ENCODE measurements at places on chromosomes 11 and 22.

GRCh38 chr11:12019337-12019736, 10.9 kb upstream of the DKK3 start:
- no peak for DNase-seq

- DNase-seq, result peak; percentile 77
Observed at GRCh38 chr11:86735451-86736290, 63.3 kb upstream of the ME3 start.

DNA sequence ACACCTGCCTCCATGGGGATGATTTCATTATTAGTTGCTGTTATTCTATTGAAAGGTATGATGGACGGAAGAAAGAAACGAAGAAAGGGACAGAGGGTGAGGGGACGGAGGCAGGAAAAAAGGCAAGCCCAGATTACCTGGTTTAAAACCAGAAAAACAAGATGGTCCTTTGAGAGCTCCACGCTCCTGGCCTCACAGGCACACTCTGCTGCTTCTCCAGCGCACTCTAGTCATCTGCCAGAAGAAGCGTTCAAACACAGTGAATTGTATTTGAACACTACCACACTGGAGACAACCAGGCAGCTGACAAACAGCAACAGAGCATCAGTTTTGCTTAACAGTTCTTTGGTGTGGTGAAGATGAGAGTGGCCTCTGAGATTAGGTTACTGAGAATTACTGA, 216.9 kb downstream of the CADM1 start:
- DNase-seq, result no peak

DNA sequence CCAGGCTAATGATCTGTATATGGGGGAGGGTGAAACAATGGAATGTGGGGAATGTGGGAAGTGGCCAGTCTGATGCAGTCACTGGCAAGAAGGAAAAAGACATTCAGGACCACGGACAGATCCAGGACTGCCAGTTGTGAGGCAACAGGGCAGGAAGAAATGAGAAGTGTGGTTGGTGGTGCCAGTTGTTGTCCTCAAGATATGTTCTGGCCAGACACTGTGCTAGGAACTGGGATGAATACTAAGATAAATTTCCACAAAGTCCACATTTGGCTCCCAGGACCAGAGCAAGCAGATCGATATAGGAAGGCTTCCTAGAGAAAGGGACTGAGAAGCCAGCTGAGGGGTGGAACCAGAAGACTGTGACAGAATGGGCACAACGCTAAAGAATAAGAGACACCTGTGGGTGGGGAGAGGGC, 6.8 kb upstream of the TPBGL start:
- peak; percentile 82 for DNase-seq

GRCh38 chr22:30878516-30879414, 89.8 kb downstream of the MORC2 start:
- peak; percentile 28 for DNase-seq

GRCh38 chr22:24409707-24410106, 17.7 kb upstream of the ADORA2A start:
- DNase-seq, result no peak

GRCh38 chr11:77384571-77384970, 83.1 kb upstream of the GDPD4 start:
- no peak for DNase-seq

GRCh38 chr22:48179571-48180546, 1417.4 kb downstream of the TBC1D22A start:
- DNase-seq, result no peak

GRCh38 chr22:30444632-30445437, 19.3 kb downstream of the MTFP1 start:
- peak; percentile 74 for DNase-seq

GRCh38 chr11:86801364-86801763, 1.0 kb downstream of the PRSS23 start:
- no peak for DNase-seq

- no peak for DNase-seq
Observed at GRCh38 chr22:38172832-38173640, 8.6 kb downstream of the PLA2G6 start.

- DNase-seq, result peak; percentile 64
Observed at GRCh38 chr11:32154275-32154674, 63.4 kb downstream of the RCN1 start.

DNA sequence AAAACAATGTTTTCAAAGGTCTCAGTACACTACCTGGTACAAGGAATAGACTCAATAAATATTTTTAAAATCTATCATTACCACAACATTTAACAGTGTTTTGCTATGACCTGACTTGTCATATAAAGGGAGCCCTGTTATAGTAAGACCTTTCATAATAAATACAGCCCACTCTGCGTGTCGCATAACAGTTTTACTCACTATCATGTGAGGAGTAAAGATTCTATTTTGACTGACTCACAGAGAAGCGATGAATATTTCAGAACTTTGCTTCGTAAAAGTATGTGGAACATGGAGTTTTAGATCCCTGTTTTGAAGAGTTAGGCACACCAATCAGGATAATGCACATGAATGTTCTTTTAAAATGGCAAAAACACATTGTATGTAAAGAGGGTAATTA, 531.2 kb downstream of the KCNA4 start:
- no peak for DNase-seq

- no peak for DNase-seq
Observed at GRCh38 chr11:11537871-11538270, 83.9 kb downstream of the GALNT18 start.

- no peak for DNase-seq
Observed at GRCh38 chr11:130602641-130603334, 154.3 kb downstream of the ADAMTS15 start.

- DNase-seq, result no peak
Observed at GRCh38 chr11:86185381-86185750, 59.2 kb upstream of the EED start.

DNA sequence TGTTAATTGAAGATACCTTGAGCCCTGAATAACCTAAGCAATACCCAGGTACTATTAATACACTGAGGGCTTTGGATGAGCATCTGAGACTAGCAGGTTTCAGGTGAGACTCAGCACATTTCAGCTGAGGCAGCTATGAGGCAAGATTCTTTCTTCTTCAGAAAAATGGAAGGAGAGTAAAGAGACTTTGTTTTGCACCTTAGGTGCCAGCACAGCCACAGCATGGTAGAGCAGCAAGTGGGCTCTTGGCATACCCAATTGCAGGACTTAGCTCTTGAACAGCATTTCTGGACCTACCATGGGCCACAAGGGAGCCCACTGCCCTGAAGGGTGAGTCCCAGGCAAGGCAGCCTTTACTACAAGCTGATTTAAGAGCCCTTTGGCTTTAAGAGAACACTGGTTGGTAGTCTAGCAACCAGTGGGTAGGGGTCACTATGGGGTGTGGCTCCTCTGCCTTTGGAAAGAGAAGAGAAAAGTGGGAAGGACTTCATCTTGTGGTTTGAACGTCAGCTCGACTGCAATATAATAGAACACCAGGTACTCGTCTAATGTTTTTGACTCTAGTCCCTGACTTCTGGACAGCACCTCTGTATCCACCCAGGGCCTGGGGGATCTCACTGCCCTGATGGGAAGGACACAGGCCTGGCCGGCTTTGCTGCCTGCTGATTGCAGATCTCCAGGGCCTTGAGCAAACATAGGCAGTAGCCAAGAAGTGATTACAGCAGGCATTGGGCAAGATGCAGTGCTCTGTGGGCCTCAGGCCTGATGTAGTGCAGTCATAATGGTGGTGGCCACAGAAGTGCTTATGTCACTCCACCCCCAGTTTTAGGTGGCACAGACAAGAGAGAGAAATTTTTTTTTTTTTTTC, 73.3 kb downstream of the GLYATL1 start:
- DNase-seq, result no peak

GRCh38 chr22:27217154-27217553, 559.8 kb downstream of the MIAT start:
- no peak for DNase-seq

- no peak for DNase-seq
Observed at GRCh38 chr11:1233351-1234053, 10.6 kb downstream of the MUC5B start.

DNA sequence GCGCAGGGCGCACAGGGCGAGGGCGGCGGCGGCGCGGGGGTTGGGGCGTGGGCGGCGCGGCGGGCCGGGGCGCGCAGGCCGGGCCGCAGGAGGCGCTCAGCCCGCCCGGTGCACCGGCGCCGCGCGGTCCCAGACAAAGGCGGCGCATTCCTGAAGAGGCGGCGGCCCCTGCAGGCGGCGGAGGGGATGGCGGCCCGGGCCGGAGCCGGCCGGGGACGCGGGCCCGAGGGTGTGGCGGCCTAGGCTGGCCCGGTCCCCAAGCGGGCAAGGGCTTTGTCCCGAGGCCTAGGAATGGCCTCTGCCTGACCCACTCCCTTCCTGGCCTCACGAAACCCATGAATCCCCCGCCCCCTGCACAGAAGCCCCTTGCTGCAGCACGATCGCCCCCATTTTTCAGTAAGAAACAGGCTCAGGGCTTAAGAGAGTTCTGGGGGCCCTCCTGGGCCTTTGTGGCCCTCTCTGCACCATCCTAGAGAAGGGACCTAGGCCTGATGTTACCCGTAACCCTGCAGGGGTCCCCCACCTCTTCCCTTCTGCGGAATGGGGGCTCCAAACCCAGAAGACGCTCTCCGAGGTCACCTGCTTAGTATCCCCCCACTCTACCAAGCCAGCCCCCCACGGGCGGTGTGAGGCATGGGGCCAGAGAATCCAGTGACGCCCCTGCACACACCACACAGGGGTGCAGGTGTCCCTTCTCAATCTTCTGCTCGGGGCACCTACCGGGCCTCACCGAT, at the start of gene RTN4R:
RTN4R (minus strand) TSS at position 40 of the 734 bp plus-strand sequence. CDS start 226 bp downstream, outside the sequence.
- peak; percentile 50 for DNase-seq

DNA sequence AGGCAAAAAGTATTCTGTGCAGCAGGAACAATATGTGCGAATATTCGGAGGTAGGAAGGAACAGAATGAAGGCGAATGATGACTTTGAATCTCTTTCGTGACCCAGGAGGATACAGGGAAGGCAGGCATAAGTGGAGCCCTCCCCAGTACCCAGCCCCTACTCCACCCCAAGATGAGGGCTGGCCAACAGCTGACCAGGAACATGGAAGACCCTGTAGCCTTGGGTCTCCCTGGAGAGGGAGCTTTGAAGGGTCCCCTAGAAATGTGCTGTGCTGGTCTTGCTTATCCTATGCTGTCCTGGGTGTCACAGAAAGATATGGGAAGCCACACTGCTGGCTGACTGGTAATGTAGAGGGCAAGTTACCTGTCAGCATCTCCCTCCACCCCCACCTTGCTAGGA, 113.7 kb upstream of the NCAM1 start:
- no peak for DNase-seq

DNA sequence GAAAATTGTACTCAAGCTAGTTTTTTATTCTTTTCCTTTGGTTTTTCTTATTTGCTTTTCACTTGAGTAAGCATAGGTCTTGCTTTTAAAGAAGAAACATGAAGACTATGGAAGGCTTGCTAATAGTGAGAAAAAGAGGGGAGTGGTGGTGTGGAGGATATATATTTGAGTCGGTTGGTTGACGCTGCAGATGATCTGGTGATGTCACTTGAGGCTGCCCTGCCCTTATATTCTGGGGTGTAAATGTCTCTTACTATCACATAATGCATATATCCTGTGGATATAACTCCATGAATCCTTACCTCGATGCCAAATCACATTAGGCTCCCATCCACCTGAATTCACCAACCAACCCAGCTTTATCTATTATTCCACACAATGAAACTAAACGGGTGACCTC, 2.9 kb downstream of the GRIA4 start:
- DNase-seq, result no peak

- DNase-seq, result no peak
Observed at GRCh38 chr11:13869398-13869886, 93.1 kb upstream of the SPON1 start.

DNA sequence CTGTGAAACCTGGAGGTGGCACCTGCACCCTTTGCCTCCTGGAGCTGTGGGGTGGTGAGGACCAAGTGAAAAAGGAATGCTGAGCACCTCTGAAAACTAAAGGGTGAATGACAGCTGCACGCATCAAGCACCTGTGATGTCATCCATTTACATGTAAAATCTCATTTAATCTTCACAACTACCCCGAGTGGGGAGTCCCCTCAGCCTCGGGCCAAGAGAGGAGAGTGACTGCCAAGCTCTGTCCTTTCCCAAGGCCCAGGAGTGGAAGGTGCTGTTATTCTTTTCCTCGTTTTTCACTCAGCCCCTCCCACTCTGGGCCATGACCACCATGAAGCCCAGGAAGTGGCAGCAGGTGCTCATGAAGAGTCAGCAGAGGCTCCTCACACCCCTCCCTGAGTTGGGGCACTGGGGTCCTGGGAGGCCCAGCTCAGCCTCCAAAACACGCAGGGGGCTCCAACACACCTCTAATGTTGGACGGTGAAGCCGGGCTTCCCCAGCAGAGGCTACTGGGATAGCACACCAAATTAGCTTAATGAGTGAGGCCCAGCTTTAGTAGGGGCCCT, 35.7 kb downstream of the NECTIN1 start:
- no peak for DNase-seq

All from cardiac muscle cell (in vitro differentiated cells and primary cell).